ENCODE measurements at places on chromosomes 6 and 20.

DNA sequence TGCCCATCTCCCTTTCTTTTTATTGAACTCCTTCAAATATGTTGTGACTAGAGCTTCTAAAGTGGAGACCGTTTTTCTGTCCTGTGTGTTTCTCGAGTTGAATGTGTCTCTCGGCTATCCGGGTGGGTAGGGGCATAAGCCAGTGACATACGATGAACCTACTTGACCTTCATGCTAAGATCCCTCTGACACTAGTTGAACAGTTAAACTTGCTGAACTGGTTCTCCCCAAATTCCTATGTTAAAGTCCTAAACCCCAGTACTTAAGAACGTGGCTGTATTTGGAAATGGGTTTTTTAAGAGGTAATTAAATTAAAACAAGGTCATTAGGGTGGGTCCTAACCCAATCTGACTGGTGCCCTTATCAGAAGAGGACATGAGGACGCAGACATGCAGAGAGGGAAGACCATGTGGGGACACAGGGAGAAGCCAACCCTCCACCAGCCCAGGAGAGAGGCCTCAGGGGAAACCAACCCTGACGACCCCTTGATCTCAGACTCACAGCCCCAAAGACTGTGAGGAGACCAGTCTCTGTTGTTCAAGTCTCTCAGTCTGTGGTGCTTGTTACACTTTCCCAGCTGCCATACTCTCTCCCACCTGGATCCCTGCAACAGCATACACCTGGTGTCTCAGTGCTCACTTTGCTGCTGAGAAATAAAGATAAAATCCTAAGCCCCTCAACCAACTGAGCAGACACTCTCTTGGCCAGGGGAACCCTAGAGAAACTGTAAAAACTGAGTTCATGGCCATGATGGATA lies 208.4 kb downstream of the MYLK4 start:
- no peak for DNase-seq

GRCh38 chr20:54474866-54475265 lies 527 bp upstream of the DOK5 start:
- no peak for DNase-seq

DNA sequence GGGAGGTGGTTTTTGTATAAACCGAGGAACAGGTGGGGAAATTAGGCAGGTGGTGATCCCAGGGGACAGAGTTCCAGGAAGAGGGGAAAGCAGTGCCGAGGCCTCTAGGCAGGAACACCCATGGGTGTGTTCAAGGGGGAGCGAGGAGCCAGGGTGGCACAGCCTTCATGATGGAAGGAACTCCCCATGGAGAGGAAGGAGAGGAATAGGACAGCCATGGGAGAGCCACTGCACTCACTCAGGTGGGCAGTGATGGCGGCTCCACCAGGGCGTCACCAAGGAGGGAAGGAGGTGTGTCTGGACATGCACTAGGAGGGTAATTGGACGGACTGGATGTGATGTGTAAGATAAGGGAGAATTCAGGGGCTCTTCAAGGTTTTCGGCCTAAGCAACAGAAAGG lies 98.2 kb downstream of the THBS2 start:
- DNase-seq, result no peak

GRCh38 chr6:3325210-3325609 lies 66.5 kb downstream of the PSMG4 start:
- DNase-seq, result no peak

DNA sequence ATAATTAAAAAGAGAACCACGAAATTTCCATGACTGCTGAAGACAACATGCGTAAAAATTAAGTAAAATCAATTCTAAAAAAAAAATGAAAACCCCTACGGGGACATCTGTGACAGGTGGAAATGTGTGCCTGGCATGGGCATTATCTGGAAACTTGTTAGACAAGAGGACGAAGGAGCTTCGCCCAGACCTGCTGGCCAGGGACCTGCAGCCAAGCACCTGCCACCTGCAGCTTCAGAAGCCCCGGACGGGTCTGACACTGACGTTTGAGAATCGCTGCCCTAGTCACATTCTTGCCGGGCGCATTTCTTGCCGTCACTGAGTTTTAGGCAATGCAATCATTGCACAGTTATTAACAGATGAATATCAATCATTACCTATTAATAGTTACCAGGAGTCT lies 140.3 kb downstream of the SMOC2 start:
- DNase-seq, result no peak

DNA sequence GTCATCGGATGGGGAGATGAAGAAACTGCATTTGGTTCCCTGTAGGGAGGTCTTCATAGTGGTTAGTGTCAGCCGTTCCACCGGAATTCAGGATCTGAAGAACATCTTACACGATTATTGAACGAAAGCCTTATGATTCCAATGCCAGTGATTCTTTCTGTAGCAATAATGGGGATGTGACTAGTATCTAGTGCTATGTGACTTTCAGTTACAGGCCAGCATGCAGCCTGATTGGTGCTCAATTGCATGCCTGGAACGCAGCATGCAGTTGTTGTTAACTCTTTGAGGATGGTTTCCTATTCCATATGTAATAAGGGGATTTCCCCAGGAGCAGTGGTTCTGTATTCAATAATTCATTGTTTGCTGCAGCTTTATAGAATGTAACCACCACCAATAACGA lies 71.6 kb upstream of the SLC22A1 start:
- DNase-seq, result no peak
